Activated B cell treated with CpG ODN at 0.5 μM for 24 hours (primary cell): ENCODE measurements at places on chromosomes 12 and 14.

GRCh38 chr12:25187781-25188180 lies 7.2 kb downstream of the DNAI7 start:
- DNase-seq: no peak

GRCh38 chr14:68145036-68145435 lies 325.5 kb downstream of the RAD51B start:
- DNase-seq: no peak

GRCh38 chr14:60695327-60695726 lies 28.8 kb downstream of the SIX4 start:
- no peak for DNase-seq

DNA sequence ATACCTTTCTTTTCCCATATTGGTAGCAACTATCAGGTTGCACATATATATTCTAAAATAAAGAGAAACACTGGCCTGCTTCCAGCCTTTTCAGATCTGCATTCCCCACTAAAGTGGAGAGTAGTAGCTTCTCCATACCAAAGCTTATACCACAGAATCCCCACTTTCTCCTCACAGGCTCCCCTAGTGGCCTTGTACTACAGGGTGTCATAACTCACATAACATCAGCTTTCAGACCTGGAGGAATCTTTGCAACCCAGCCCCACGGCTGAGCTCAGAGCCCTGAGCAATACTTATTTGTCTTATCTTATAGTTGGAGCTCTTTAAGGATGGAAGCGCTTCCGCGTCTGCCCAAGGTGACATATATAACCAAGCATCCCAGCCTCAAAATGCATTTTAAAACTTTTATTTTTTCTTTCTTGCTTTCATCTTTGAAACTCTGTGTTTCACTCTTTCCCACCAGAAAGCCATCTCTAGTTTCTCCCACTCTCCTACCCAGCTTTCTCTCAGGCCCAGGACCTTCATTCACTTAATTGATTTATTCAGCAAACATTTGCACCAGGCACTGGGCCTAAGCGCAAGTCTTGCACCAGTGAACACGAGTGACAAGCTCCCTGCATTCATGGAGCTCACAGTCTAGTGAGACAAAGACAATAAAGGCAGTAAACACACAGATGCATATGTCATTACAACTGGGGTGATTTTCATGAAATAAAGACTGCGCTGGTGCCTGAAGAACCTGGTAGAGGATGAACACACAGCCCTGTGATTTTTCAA lies 254.7 kb downstream of the IPO8 start:
- no peak for DNase-seq

- peak; percentile 44 for DNase-seq
These were observed 138.0 kb downstream of the ASCL4 start for GRCh38 chr12:107912421-107913004.

DNA sequence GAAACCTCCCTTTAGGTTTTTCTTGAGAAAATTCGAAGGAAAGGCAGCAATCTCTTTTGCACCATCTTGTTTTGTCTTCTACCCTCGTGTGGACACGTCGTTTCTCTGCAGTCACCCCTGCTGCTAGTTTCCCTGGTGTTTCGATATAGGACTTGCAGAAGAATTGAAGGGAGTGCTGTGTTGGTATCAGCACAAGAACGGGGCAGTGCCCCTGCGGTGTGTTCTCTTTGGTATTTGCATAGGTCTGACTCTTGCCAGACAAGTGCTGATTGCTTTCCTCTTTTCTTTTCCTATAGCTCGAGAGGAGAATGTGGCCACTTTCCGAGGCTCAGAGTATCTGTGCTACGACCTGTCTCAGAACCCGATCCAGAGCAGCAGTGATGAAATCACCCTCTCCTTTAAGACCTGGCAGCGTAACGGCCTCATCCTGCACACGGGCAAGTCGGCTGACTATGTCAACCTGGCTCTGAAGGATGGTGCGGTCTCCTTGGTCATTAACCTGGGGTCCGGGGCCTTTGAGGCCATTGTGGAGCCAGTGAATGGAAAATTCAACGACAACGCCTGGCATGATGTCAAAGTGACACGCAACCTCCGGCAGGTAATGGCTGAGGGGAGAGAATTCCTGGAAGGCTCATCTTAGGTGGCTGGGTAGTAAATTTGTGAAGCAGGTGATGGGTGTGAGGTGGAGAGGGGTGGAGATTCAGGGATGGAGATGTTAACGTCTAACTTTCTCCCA lies 474.8 kb downstream of the NRXN3 start:
- DNase-seq: no peak

- no peak for DNase-seq
These were observed 58.3 kb downstream of the CAND1 start for GRCh38 chr12:67327466-67327865.

DNA sequence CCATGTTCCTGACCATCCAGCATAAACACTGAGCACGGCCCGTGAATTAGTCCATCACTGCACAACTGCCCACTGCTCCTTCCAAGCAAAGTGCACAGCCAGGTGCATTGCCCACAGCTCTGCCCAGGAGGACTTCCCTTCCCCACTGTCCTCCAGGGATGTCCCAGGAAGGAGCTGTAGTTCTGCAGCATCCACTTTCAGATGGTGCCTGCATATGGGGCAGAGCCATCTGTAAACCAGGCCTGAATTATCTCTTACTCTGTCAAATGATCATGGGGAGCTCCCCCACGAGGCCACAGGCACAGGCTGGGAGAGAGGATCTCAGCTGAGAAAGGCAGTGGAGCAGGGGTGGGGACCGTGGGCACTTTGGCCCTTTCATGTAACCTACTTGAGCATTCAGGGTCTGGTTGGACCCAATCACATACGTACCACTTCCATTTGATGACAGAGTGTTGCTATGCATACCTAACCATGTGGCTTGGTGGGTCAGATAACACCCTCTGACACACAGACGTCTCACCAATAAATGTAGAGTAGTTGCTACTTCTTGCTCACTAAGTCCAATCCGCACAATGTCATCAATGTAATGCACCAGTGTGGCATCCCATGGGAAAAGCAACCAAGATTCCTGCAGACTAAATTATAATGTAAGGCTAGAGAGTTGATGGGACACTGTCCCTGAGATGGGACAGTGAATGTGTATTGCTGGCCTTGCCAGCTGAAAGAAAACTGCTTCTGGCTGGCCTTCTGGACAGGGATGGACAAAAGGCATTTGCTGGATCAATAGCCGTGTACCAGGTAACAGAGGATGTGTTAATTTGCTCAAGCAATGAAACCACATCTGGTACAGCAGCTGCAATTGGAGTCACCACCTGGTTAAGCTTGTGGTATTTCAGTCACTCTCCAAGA lies 113.8 kb upstream of the C14orf180 start:
- DNase-seq: no peak

- DNase-seq: no peak
These were observed 16.5 kb downstream of the ANKRD9 start for GRCh38 chr14:102493096-102493495.

GRCh38 chr12:110245369-110245772 lies 35.7 kb upstream of the ATP2A2 start:
- DNase-seq: peak; percentile 36

GRCh38 chr12:49061157-49061650 lies 610 bp upstream of the KMT2D start:
- DNase-seq: no peak

GRCh38 chr12:1325666-1326065 lies 268.7 kb downstream of the FBXL14 start:
- DNase-seq: no peak
